ENCODE measurements at places on chromosomes 12 and 14.

GRCh38 chr12:110366321-110367142, 37.0 kb downstream of the ANAPC7 start:
- no peak for DNase-seq

DNA sequence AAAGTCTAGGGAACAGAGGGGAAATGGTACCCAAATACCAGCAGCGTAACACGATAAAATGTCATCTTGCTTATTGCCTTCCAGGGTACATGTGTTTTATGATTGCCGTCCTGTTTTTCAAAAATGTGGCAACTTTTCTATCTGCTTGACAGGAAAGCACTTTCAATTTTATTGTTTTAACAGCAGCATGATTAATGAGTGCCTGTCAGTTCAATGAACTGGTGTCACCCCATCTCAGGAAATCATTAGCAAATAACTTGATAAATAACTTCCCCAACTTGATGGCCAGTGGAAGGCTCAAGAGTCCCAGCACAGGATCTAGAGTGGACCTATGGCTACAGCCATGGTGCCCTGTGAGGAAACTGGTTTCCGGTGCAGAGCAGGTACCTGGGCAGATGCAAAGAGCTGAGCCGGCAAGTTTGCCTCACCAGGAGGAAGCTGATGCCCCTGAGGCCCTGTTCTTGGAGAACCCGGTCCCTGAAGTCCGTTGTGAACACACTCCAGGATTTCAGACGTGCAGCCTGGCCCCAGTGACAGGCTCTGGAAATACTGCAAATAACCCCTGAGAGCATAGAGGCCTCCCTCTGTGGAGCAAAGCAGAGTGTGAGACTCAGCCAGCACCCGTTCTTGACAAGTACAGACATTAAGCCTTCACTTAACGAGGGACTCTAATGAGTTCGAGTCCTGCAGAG, 173.5 kb upstream of the SFSWAP start:
- DNase-seq = no peak

GRCh38 chr12:106137530-106138356, 1.0 kb downstream of the NUAK1 start:
- no peak for DNase-seq

GRCh38 chr14:61887628-61888027, 125.4 kb downstream of the SNAPC1 start:
- DNase-seq = no peak

- DNase-seq = no peak
These were observed 400 bp upstream of the NDUFA12 start for GRCh38 chr12:95003921-95004272.

GRCh38 chr14:69587389-69587788, 12.7 kb upstream of the CCDC177 start:
- DNase-seq = no peak

- no peak for DNase-seq
These were observed 26.5 kb upstream of the SLC15A5 start for GRCh38 chr12:16303939-16304338.

DNA sequence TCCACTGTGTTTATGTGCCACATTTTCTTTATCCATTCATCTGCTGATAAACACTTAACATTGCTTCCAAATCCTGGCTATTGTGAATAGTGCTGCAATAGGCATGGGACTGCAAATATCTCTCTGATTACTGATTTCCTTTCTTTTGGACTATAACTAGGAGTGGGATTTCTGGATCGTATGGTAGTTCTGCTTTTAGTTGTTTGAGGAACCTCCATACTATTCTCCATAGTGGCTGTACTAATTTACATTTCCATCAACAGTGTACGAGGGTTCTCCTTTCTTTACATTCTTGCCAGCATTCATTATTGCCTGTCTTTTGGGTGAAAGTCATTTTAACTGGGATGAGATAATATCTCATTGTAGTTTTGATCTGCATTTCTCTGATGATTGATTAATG, 47.6 kb downstream of the TAOK3 start:
- no peak for DNase-seq

- DNase-seq = no peak
These were observed 128.1 kb downstream of the ASCL1 start for GRCh38 chr12:103085541-103085940.

DNA sequence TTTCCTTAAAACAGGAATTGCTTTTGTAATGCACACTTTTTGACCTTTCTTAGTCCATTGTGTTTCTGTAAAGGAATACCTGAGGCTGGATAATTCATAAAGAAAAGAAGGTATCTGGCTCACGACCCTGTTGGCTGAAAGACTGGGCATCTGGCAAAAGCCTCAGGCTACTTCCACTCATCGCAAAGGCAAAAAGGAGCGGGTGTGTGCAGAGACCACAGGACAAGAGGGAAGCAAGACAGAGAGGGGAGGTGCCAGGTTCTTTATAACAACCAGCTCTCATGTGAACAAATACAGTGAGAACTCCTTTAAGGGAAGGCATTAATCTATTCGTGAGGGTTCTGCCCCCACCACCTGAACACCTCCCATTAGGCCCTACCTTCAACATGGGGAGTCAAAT, 182.1 kb downstream of the C12orf50 start:
- no peak for DNase-seq

DNA sequence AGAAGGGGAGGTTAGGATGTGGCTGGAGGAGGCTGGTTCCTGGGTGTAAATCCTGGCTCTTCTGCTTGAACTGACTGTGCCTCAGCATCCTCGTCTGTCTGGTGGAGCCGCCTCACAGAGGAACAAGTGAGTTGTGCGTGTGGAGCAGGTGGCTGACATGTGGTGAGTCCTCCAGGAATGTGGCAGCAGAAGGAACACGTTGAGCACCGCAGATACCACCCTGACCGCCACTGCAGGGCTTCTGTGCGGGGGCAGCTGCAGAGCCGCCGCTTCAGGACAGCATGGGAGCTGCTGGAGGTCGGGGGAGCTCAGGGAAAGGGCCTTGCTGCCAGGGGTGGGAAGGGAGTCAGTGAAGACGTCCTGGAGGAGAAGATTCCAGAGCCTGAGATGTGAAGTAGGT, 48.9 kb downstream of the TRAF3 start:
- no peak for DNase-seq

- no peak for DNase-seq
These were observed 157.0 kb upstream of the RMST start for GRCh38 chr12:97305651-97306050.

- no peak for DNase-seq
These were observed 10.5 kb upstream of the PRMT5 start for GRCh38 chr14:22939684-22940083.
